ENCODE measurements at places on chromosomes 13 and 19. TPM values are rescaled to one million over a fixed set of nuclear protein-coding genes. Genes with fewer than 3 reads are reported as not detected.

CEACAM1 gene
- total RNA-seq, result 1.8 TPM

ZNF574 gene
- total RNA-seq, result 26.8 TPM

FXYD5 gene
- 227 TPM for total RNA-seq

PIH1D1 gene
- total RNA-seq, result 101 TPM

NLRP5 gene
- total RNA-seq, result not detected

NKPD1 gene
- total RNA-seq, result 0.10 TPM

INTS6 gene
- 11.7 TPM for total RNA-seq

PGLYRP1 gene
- not detected for total RNA-seq

Data from A549 treated with CORT108297 at 1 μM for 4 hours (cell line).